Kasumi-1 (cell line): ENCODE measurements at places on chromosomes 3 and 15.

DNA sequence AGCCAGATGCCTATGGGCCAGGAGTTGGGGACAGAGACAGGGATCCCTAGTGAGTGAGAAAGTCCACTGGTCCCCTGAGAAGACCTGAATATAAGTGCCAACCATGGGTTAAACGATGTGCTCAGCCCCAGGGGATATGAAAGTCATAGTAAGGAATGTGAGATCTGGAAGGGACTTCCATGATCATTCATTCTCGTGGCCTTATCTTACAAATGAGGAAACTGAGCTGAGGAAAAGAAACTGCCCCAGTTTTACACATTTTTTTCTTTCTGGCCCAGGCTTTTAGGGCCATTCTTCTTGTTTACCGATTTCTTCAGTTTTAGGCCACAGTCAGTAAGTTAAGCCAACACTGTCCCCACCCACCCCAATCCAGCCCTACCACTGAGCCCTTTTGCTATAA is 11.1 kb downstream of the CD80 start:
- no peak for DNase-seq

DNA sequence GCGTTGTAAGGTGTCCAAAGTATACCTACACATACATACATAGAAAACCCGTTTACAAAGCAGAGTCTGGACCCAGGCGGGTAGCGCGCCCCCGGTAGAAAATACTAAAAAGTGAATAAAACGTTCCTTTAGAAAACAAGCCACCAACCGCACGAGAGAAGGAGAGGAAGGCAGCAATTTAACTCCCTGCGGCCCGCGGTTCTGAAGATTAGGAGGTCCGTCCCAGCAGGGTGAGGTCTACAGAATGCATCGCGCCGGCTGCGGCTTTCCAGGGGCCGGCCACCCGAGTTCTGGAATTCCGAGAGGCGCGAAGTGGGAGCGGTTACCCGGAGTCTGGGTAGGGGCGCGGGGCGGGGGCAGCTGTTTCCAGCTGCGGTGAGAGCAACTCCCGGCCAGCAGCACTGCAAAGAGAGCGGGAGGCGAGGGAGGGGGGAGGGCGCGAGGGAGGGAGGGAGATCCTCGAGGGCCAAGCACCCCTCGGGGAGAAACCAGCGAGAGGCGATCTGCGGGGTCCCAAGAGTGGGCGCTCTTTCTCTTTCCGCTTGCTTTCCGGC is 318.6 kb downstream of the FGF12 start:
- no peak for DNase-seq

DNA sequence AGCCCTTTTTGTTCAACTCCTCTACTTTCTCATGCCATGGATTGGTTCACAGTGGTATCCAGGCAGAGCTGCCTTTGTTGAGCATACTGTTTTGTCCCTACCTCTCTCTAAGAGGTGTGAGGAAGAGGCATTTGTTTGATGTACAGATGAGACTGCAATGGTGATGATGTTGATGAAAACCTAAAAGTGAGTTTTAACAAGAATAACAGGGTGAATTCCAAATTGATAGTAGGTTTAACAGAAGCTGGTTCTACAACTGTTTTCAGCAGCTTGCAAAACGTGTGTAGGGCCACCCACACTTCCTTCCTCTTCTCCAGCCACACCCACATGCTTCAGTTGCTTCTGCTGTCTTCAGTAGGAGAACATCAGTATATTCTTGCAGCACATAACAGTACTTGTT is 10.2 kb downstream of the SNRK start:
- peak; percentile 98 for DNase-seq

- no peak for DNase-seq
These were observed 807.4 kb downstream of the SQOR start for GRCh38 chr15:46442184-46442583.

DNA sequence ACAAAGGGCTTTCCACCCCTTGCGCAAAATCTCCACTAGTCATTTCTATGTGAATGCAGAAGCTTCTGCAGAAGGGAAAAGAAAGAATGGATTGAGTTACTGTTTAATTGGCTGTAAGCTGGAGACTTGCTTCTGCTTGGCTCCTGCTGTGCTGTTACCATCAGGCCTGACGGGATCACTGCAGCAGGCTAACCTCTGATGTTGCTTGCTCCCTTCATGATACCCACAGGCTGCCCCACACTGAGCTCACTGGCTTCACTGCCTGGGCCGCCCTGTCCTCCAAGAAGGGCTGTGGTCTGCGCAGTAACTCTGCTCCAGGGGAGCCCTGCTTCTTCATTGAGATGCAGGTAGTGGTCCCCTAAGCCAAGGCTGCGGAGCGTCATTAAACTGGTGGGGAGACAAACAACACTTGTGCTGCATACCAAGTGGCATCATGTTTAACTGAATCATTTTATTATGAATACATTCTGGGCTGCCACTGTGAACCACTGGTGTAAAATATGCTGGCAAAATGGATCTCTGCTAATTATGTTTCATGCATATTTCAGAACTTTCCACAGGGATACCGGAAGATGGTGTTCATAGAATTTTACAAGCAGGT is 78.6 kb downstream of the WDR49 start:
- no peak for DNase-seq

DNA sequence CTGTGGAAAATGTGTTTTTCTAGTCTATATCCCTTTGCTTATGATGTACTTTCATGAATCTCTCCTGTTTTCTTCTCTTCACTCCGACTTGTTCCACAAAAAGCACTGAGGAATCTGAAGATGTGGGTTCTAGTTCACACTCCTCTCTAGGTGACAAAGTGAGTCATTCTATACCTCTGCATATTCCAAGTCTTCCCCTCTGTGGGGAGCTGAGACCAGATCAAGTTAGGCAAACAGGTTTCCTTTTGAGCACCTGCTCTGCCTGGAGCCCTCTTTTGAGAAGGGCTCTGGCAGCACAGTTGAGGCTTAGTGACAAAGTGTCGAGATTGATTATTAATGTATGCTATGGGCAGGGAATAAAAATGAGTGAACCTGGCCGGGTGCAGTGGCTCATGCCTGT is 82.4 kb upstream of the VGLL4 start:
- no peak for DNase-seq

GRCh38 chr3:63048367-63049326 is 173.4 kb upstream of the CADPS start:
- DNase-seq: no peak

GRCh38 chr3:116150655-116151167 is 294.6 kb downstream of the LSAMP start:
- DNase-seq: no peak
